ENCODE measurements at places on chromosomes 3 and 15.

DNA sequence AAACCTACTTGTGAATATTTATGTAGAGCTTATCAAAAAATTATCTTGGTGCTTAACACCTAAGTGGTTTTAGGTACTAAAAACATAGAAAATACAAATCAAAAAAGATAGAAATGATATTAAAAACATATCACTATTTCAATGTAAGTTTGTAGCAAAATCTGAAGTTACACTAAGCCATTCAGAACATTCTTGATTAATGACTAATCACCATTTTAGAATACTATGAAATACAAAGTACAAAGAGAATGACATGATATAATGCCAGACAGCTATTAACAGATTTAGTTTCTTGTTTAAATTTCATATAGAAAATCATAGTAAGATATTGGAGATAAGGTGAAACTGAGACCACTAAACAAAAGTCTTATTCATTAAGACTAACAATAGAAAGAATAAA is 169.7 kb upstream of the AGTR1 start:
- DNase-seq: no peak

DNA sequence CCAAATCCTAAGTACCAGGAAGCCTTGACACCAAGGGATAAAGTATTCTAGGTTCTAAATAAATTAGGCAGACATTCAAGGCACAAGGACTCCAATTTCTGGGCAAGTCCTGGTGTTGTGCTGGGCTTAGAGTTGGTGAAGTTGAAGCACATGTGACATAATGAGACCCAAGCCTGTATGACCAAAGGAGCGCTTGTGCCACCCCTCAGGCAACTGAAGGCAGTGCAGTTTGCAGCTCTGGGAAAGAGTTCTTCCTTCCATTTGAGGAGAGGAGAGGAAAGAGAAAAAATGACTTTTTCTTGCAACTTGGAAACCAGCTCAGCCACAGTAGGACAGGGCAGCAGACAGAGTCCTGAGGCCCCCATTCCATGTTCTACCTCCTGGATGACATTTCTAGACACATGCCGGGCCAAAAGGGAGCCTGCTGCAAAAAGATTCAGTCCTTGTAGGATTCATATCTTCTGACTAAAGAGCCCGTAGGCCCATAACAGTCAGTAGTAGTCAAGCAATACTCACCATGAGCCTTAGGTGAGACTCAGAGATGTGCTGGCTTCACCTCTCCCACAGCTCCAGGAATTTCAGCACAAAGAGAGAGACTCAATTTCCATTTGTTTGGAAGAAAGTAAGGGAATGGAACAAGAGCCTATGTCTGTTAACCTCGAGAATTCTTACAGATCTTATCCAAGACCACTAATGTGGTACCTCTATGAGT is 588.8 kb upstream of the BCHE start:
- DNase-seq: no peak

GRCh38 chr15:33788906-33789540 is 179.3 kb upstream of the CHRM5 start:
- DNase-seq: no peak

GRCh38 chr15:57625703-57626448 is 34.2 kb downstream of the MYZAP start:
- DNase-seq: no peak

DNA sequence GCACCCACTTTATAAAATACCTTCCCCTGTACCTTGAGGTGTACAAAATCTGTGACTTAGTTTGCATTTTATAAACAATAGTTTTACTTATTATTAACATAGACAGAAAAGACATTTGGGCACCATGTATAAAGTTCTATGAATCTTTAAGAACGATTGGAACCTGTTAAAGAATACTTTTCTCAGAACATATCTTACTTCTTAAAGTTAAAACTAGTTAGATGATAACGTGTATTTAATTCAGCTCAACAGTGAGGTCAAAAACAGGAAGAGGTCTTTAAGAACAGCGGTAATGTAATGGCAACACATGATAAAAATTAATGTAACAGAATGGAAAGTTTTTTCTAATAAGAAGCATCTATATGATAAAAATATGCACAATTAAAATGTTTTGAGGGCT is 25.0 kb downstream of the CPOX start:
- DNase-seq: no peak
